RPMI7951 (cell line): ENCODE measurements at places on chromosomes 12 and 14. TPM values are rescaled to one million over a fixed set of nuclear protein-coding genes. Genes with fewer than 3 reads are reported as not detected.

Gene RPL10L
- not detected in 2 replicates for total RNA-seq

Gene CNTN1
- under 0.01 TPM in 1 of 2 replicates, not detected in the other for total RNA-seq

DNA sequence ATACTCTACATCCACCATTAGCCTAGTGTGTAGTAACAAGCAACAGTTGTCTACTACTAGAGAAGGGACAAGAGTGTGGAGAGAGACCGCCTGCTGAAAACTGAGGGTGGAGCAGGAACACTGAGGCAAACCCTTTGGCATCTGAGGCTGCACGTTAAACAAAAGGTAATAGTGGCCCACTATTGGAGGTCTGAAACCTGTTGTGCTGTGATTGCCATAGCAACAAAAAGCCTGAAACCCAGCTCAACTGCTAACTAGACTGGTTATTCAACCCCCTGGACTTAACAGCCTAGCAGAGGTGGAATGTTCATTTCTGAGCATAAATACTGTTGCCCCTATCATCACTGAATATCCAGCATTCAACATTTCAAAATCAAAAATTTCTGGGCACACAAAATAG lies 43.0 kb downstream of the PPP4R4 start:
- no peak for DNase-seq

Gene DHRS2
- total RNA-seq: 7.1 and 8.7 TPM in 2 replicates

- peak; percentile 35 for DNase-seq
These were observed 1.1 kb downstream of the GPHN start for GRCh38 chr14:66508846-66509621.
